Stimulated activated CD4-positive, alpha-beta T cell treated with anti-CD3 and anti-CD28 coated beads, Interleukin-2, amount 100 ng/mL, for 48 hours (primary cell): ENCODE measurements at places on chromosomes 3 and 15.

DNA sequence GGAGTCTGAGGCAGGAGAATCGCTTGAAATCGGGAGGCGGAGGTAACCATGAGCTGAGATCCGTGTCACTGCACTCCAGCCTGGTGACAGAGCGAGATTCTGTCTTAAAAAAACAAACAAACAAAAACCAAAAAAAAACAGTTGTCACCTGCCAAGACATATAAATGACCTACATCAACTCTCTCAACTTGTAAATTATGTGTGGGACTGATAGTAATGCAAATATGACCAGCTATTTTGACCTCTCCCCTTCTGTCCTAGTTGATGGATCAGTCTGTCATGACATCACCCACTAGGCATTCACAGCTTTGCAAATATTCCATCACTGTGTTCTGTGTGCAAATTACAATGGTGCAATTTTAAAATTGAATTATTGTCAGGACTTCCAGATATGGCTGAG, 175.4 kb downstream of the EBLN2 start:
- DNase-seq: no peak

GRCh38 chr3:29451920-29452319, 171.0 kb downstream of the RBMS3 start:
- no peak for DNase-seq

DNA sequence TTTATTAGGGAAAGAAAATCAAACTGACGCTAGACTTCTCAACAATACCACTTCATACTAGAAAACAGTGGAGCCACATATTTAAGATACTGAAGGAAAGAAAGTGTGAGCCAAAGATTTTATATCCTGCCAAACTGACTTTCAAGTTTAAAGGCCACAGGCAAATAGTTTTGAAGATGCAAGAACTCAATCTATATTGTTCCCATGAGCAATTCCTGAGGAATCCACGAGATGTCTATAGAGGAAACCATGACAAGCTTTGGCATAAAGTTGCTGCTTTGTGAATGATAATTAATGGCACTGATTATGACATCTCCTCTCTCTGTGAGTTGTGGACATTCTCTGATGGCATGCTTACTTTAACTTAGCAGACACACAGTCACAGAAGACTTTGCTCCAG, 276.1 kb upstream of the GOLGA6L4 start:
- no peak for DNase-seq

DNA sequence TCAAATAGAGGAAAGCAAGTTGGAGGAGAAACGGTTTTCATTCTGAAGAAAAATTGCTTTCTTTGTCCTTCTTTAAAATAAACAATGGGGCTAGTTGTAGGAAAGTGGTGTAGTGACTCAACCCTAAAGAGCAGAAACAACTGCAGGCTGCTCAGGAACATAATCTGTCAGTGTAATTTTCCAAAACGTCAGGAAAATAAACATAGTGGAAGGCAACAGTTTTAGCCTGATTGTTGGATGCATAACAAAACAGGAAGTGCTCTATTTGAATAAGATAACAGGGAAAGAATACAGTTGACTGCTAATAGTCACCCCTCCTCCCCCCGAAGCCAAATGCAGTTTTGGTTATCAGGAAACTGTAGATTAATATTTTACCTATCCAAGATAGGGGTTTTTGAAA, 167.6 kb downstream of the ECT2 start:
- no peak for DNase-seq

DNA sequence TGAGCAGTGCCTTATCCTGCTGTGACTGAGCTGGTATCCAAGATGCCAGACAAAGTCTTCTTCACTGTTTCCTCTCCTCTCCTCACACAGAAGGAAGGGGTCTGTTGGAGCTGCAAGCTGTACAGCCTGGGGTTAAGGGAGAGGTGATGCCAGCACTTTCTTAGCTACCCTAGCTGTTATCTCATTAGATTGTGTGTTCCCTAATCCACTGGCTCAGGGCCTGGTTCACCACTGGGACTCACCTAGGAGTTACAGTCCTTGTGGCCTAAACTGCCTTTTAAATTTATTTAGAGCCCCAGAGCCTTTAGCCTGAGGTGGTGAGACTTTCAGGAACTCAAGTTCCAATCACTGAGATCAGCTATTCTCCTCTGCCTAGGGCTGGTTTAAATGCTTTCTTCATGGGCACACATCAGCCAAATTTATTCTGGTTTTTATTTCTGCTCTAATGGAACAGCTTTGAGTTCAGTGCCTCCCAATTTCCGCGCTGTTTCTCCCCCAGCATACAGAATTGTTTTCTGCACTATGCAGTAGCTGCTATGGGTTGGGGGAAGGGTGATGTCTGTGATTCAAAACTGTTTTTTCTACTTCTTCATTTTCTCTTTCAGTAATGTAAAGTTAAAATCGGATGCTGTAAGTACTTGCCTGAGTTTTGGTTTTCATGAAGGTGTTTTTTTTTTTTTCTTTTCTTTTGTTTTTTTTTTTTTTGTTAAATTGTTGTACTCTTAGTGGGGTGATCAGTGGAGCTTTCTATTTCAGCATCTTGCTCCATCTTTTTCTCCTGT, 198.8 kb downstream of the DOCK3 start:
- no peak for DNase-seq
